ENCODE measurements at places on chromosomes 6 and 20.

DNA sequence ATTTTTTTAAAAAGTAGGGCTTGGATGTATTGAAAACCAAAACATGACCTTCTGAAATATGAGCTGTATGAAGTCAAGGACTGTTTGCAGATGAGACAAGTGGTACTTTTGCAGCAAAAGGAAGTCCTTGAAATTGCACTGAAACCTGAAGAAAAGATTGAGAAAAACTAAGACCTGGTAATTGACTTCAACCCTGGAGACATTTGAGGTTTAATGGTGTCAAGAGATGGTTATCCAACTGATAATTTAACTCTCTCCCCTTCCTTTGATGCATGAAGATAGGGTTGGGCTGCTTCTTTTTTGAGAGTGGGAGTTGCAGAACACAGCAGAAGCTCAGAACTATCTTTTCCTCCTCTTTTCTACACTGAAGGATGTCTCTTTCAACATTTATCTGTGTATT is 180.9 kb upstream of the DTNBP1 start:
- DNase-seq, result no peak

DNA sequence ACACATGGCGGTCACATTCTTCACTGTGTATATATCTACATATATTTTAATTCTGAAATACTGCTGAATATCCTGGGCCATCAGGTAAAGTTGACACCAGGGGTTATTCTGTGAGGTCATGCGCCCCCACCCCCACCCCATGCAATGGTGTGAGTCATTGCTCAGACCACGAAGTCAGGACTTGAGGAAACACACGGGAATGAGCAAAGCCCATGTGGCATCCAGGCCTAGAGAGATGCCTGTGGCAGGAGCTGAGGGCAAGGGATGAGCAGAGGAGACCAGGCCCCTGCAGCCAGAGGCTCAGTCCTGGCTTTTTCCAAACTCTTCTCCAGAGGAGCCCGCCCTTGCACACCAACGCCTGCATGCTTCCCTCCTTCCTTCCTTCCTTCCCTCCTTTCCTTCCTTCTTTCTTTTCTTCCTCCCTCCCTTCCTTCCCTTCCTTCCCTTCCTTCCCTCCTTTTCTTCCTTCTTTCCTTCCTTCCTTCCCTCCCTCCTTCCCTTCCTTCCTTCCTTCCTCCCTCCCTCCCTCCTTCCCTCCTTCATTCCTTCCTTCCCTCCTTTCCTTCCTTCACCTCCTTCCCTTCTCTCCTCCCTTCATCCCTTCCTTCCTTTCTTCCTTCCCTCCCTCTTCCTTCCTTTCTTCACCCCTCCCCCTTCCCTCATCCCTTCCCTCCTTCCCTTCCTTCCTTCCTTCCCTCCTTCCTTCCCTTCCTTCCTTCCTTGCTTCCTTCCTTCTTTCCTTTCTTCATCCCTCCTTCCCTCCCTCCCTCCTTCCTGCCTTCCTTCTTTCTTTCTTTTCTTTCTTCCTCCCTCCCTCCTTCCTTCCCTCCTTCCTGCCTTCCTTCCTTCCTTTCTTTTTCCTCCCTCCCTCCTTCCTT is 72.0 kb upstream of the INSM1 start:
- DNase-seq, result no peak

DNA sequence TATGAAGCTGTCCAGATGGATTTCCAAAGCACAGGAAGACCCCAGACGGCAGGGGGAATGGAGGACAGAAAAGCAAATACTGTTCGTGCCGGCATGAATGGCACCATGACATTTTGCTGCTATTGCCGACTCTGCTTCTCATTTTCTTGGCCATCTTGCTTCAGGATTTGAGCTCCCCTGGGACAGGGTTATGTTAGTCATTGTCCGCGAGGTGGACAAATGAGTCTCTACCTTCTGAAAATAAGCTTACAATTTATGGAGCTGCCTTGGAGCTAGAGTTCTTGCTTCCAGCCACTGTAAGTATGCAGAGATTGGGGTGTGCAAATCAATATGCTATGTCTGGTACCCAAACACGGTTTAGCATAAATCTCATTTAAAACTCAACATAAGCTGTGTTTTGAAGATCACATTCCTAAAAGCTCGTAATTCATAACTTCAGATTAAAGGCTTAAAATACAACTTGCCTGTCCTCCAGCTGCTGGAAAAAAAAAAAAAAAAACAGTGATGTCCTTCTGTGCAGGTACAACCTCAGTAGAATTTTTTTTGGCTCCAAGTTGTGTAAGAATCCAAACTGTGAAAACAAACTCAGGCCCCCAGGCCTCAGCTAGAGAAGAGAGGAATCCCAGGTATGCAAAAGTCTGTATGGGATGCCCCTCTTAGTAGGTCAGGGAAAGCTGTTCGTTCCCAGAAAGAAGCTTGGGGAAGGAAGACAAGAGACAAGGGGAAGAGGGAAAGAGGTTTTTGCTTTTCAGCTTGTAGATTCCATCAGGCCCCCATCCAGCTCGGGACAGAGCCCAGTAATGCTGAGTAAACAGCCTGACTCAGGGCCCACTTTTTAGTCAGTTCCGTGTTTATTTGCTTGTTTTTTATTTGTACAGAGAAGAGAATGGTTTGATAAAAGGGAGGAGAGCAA is 184.2 kb upstream of the FOXA2 start:
- no peak for DNase-seq

GRCh38 chr6:145963216-145964068 is 716 bp downstream of the SHPRH start:
- peak; percentile 37 for DNase-seq

GRCh38 chr20:56945057-56945456 is 316.0 kb downstream of the TFAP2C start:
- peak; percentile 77 for DNase-seq

DNA sequence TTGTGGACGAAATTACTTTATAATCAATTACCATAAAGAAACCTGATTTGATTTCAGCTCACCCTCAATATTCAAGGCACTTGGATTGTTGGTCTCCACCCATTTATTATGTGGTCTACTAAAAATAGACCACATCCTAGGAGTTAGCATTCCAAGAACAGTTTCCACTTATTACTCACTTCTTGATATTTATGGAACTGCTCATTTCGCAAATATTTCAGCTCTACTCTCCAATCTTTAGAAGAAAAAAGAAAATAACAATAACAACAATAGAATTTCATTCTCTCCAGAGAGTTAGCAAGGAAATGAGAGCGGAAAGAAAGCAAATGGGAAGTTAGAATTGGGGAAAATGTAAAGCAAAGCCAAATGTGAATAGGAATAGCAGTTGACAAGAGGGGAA is 26.2 kb upstream of the HDAC2 start:
- no peak for DNase-seq

GRCh38 chr20:14609328-14610221 is 272.2 kb upstream of the FLRT3 start:
- DNase-seq, result no peak

GRCh38 chr6:148934961-148935360 is 188.1 kb downstream of the UST start:
- no peak for DNase-seq

DNA sequence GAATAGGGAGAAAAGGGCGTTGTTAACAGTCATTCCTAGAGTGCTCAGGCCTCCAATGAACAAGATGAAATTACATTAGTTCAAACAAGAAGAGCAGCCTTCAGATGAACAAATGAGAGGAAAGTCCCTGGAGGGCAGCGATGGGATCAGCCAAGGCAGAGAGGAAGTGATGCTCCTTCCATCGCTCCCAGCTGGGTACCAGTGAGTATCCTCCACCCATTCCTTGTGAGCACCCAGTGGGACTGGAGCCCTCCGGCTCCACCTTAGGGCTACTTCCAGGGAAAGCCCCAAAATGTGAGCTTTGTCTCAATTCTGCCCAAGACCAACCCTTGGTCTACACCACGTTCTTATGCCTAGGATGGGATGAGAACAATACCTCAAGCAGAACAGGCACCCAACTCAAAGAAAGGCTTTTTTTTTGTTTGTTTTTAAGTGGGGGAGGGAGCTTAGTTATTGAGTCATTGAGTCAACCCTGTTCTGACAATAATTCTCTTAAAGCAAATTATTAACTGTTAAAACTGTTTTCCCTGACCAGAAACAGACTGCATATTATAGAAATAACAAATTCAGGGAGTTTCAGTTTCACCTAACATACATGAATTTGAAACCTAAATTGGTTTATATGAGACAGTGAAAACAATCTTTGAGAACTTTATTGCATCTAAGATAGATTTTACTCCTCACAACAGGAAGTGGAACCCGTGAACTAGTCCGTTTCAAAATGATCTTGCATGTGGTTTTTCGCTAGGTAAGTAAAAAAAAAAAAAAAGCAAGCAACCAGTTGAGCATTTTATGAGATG is 106.9 kb downstream of the IPCEF1 start:
- no peak for DNase-seq

- DNase-seq, result no peak
Observed at GRCh38 chr6:157586088-157586414, 205.1 kb downstream of the ZDHHC14 start.

GRCh38 chr6:134400941-134401340 is 83.0 kb upstream of the SGK1 start:
- DNase-seq, result peak; percentile 86

DNA sequence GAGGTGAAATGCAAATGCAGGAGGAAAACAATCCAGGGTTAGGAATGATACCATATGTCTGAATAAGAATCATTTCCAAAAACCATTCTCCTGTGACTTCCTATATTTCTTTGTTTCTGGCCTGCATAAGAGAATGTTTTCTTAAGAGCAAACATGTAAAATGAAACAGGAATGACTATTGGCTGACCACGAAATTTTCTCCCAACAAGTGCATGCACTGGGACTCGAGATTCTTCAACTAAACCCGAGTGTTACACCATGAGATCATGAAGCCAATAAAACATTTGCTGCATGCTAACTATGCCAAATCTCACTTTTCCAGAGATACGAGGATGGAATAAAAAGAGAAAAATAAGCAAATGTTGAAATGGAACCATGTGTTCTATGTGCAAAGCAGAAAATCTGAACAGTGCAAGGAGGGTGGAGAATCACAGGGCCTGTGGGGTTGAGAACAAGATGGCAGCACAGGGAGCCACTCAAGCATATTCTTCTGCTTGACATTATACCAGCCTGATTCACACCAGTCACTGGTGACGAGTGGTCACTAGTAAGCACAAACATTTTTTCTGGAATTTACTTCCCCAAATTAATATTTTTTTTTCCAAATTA is 212.2 kb upstream of the FOXA2 start:
- DNase-seq, result no peak

- DNase-seq, result no peak
Observed at GRCh38 chr20:51536116-51537069, 6.1 kb downstream of the NFATC2 start.

DNA sequence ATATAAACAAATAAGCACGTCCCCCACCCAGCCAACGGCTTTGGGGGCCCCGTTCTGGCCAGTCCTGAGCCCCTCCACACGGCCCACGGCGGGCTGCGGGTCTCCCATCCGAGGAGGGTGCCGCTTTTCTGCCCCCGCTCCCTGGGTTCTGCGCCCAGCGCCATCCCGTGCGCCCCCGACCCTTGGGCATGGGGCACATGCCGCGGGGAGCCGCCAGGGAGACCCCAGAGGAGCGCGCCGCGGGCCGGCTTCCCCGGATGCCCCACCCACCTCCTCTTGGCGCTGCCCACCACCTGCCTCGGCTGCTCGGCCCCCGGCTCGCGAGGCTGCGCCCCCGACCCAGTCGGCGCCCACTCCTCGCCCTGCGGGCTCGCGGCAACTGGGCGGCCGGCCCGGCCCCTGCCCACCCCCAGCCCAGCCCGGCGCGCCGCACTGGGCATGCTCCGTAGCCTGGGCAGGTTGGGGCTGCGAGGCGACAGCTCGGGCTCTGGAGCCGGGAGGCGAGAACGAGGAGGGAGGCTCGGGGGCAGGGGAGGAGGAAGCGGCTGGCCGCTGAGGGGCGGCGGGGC is 570 bp upstream of the PLCB4 start:
- DNase-seq, result peak; percentile 75

- DNase-seq, result no peak
Observed at GRCh38 chr6:18209539-18210197, 54.4 kb downstream of the KDM1B start.

DNA sequence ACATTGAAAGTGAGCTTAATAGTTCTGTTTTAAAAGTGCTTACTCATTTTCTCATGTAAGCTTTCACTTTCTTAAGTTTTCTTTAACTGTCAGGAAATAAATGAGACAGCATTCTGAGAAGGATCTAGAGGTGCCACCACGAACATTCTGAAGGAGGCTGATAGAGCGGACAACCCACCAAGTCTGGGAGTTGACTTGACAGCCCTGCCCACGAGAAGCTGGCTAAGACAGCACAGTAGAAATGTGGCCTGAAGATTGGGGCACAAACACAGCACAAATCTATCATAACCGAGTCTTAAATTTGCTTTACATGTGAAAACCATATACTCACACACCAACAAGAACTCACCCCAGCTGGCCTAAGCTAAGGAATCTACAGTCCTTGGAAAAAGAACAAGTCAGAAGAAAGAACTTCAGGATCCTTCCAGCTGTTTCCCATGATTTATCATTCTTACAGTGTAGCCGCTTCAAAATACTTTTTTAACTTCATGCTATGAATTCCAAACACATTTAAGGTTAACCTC is 144.2 kb upstream of the TNFAIP3 start:
- no peak for DNase-seq

GRCh38 chr6:24940311-24940917 is 4.7 kb upstream of the RIPOR2 start:
- DNase-seq, result no peak

DNA sequence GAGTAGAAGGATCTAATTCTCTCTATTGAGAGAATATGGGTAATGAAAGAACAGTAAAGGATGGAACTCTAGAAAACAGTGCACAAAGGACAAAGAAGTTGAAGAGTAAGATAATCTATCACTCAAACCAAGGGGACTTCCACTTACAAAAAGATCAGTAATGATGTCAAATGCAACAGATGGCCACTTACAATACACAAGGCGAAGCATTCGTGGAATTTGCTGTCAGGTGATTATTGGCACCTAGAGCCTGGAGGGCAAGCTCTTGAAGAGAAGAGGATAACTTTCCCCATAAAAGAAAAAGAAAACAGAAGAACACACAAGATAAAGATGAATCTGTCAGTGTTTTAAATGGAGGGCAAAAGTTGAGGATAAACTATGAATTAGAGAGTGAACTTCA is 256.0 kb upstream of the TCF21 start:
- DNase-seq, result no peak
